Hematopoietic multipotent progenitor cell treated with erythropoietin and hydrocortisone succinate and interleukin-3 and kit ligand, for 6 days (in vitro differentiated cells): ENCODE measurements at places on chromosomes 2 and 18.

GRCh38 chr18:62982600-62983251 lies 267.4 kb downstream of the PHLPP1 start:
- peak; percentile 81 for DNase-seq

DNA sequence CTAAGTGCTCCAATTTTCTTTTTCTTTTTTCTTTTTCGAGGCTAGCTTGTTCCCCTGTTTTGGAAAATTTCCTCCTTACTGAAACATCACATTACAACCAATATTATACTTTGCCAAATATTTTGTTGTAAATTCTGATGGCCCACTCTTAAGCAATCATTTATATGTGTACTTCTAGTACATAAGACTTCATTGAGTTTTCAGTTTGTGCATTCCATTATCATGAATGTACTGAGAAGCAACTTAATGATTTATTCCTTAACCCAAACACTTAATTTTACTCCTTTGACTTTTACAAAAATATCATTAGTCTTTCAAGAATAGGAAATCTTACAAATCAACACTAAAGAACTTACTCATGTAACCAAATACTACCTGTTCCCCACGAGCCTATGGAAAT lies 242.4 kb downstream of the ARHGAP15 start:
- DNase-seq = no peak

DNA sequence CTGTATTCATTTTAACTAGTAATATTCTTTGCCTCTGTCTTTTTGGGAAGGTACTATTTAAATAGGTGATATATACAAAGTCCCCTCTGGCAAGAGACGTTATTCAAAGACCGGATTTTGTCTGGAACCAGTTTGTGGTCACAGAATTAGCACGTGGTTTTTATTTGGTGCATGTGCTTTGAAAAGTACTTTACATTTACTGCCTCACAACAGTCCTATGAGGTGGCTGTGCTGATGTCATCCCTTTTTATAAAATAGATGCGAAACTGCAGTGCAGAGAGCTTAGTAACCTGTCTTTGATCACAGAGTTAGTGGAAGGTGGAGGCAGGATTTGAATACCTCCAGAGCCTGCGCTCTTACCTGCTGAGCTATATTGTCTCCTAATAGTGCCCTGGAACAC lies 4.0 kb downstream of the LPIN1 start:
- peak; percentile 45 for DNase-seq

DNA sequence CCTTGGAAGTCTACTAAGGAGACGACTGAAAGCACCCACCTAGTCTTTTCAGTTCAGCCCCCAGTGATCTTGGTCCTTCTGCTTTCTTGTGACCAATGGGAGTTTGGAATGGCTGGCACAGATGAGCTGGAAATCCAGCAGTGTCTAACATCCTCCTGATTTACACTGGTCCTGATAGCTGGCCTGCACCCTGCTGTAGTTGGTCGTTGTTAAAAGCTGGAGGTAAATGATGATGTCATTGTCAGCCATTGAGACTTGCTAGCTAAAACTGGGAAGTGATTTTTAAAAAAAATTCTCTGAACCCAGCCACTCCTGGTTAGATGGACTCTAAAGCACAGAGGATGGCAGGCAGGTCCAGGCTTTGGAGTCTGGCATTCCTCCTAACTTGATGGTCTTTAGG lies 19.3 kb downstream of the CCT7 start:
- no peak for DNase-seq

GRCh38 chr2:206457188-206457634 lies 13.9 kb downstream of the ADAM23 start:
- peak; percentile 28 for DNase-seq

DNA sequence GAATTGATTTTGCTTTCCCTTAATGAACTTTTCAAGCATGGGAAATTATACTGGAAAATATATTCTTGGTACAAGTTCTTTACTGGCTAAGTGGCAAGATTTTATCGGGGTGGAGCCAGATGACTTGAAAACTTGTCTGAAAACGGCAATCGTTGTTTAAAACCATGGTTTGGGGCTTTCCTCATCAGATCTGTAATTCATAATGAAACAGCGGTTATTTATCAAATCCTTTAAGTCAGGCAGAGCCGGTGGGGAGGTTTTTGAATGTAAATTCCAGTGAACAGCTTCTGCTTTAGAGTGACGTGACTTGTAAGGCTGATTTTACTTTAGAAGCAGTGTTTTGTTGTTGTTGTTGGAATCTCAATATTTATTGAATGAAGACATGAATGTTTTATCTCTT lies 2.6 kb downstream of the SEC11C start:
- no peak for DNase-seq

DNA sequence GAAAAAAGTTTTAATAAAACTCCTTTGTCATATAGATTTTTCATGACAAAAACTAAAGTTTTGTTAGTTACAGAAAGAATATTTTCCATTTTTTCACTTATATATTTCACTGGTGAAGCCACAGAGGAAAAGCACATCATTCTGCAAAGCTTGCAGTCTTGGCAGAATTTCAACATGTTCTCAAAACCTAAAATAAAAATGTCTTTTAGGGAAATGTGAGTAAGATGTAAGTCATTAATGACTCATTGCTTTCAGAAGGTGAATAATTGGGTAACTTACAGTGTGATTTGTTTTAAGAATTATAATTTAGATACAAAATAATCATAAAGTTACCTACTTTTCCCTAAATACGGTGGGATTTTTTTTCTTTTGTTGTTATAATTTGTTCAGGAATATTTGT lies 43.4 kb upstream of the TNFRSF11A start:
- DNase-seq = no peak

- DNase-seq = peak; percentile 26
Measured at GRCh38 chr2:182941919-182942318, 75.5 kb upstream of the FRZB start.

- DNase-seq = no peak
Measured at GRCh38 chr2:96556441-96557330, 20.1 kb downstream of the ARID5A start.

GRCh38 chr2:222709191-222709891 lies 37.9 kb downstream of the MOGAT1 start:
- peak; percentile 62 for DNase-seq

GRCh38 chr18:9775178-9775577 lies 67.1 kb downstream of the RAB31 start:
- DNase-seq = peak; percentile 32

DNA sequence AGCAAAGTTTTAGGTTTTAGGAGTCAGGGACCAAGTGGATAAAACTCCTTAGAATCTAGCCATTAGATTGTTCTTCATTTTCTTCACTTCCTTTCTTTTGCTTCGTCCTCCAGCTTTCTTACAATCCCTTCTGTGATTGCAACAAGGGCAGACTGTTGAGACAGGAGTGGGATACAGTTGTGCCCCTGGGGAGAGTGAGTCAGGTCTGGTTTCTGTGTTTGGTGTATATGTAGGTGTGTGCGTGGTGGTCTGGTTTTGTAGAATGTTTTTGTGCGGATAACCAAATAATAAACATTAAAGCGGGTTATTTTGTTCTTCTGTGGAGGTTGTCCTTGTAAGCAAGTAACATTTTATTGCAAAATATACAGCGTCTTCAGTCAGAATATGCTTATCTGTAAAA lies 7.3 kb downstream of the INSIG2 start:
- DNase-seq = no peak

- no peak for DNase-seq
Measured at GRCh38 chr2:75609937-75610508, 36.6 kb upstream of the MRPL19 start.

DNA sequence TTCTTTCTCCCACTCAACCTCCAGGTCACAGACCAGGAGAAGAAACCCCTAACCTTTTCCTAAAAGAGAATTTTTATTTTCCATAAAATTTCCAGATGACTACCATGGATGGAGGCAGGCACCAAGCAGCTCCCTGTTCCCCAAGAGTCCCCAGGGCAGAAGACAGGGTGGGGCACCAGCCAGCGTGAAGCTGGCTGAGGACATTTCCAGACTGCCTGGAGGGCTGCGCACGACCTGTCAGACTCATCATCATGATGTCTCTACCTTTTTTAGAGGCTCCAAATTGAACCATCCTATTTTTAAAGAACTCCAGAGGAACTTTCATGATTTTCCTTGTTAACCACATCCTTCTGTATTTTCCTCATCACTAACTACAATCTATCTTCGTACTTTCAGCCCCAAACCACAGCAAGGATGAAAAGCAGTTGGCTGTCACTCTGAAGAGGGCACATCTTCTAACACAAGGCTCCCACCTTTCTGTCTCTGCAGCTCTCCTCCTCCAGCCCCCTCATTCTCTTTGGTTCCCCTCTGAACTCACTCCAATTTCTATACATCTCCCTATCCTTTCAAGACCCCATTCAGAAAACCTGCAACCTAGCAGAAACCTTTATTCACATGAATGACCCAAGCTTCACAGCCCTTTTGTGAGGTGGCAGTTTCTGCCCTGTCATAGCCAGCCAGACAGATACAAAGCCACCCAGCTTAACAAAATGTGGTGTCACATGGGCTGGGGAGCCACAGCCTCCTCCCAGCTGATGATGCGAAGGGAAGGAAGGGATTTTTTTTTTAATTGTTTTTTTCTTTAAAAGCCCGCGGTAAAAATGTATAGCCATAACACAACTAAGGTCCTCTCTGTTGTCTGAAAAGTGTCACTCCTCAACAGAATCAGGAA lies 11.1 kb downstream of the AMMECR1L start:
- peak; percentile 55 for DNase-seq

GRCh38 chr2:2182551-2183071 lies 148.5 kb downstream of the MYT1L start:
- DNase-seq = no peak

DNA sequence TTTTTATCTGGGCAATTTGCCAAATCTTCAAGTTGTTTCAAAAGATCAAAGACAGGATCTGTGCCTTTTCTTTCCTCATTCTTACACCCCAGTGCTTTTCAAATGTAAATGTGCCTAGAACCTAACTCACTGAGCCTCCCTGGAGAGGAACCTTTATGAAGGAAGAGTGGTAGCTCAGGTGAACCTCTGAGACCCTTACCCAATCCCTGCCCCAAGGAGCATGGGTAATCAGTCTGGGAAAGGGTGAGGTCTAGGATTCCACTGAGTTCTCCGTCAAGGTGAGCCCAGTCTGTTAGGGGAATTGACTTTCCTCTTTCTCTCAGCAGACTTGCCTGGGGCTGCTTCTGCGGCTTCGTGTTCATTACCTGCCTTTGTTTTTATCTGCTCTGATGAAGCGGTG lies 88.1 kb upstream of the MAP4K4 start:
- DNase-seq = no peak

DNA sequence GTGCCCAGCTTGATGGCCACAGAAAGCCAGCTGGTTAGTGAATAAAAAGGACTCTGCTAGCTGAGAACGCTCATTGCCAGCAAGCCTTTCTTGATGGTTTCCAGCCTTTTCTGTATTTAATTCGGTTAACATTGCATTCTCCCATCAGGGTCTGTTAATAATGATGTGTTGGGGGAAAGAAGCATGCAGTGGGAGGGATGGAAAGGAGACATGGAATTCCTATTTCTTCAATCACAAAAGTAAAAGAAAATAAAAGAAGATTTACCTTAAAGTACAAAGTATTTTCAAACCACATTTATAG lies 141.9 kb upstream of the RBBP8 start:
- DNase-seq = no peak

- DNase-seq = no peak
Measured at GRCh38 chr2:103873716-103874351, 980.1 kb upstream of the POU3F3 start.

DNA sequence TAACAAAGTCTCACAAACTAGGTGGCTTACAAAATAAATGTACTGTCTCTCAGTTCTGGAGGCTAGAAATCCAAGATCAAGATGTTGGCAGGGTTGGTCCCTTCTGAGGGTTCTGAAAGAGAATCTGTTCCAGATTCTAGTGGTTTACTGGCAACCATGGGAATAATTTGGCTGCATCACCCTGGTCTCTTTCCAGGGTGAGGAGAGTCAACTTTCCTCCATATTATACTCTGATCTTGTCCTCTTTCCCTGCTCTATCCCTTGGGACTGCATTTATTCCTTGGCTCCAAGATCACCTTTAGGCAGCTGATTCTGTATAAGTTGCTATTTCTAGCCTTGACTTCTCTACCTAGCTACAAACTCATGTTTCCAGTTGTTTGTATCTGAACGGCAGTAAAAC lies 35.2 kb downstream of the SLC40A1 start:
- DNase-seq = no peak

DNA sequence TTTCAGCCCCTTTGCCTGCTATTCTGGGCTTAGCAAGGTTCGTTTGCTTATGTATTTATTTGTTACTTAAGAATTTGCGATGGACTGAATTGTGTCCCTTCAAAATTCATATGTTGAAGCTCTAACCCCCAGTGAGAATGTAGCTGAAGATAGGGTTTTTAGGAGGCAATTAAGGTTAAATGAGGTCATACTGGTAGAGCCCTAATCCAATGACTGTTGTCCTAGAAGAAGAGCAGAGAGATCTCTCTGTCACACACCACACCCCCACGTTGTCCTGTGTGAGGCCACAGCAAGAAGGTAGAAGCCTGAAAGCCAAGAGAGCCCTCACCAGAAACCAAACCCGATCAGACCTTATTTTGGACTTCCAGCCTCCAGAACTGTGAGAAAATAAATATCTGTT lies 66.7 kb downstream of the KIAA1328 start:
- peak; percentile 31 for DNase-seq

DNA sequence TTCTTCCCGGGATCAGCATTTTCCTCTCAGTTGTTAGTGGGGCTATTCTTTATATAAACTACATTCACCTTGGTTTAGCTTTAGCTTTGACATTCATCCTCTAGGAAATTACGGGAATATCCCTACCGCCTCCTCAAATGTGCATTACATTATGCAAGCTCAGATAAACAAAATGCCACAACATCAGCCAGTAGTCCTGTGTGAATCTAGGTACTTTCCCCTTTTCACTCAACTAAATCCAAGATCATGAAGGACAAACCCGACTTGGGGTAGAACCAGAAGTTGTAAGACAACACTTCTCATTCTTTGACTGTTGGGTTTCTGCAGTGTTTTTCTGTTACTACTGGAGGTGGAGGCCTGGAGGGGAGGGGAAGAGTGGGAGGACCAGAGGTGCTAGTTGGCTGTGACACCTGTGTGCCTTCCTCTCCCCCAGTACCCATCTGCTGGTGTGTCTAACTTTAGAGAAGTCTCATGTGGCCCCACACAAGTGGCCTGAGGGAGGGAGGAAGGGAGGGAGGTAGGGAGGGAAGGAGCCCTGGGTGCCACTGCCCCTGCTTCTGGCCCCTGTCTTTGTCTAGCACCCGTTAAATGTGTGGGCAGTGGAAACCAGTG lies 84.8 kb upstream of the BCL2L11 start:
- DNase-seq = no peak

- no peak for DNase-seq
Measured at GRCh38 chr2:190173392-190173791, 110.9 kb upstream of the MSTN start.

- DNase-seq = no peak
Measured at GRCh38 chr18:54389143-54389505, 31.4 kb downstream of the C18orf54 start.

DNA sequence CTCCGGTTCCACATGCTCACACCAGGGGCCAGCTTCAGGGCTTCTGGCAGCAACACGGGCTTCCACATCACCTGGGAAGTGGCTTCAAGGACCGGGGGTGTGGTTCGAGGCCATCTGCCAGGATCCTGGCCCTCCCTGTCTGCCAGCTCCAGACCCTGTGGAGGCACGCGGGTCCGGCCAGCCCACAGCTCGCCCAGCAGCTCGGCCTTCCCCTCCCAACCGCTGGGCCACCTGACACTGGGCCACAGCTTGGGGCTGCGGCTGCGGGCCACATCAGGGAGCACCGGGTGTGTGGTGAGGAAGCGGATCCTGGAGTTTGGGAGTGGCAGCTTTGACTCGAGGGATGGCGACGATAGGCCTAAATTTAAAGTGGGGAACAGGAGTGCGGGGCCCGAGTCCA lies 7.0 kb downstream of the C2orf81 start:
- no peak for DNase-seq
